ENCODE measurements at places on chromosomes 1 and 21. TPM values are rescaled to one million over a fixed set of nuclear protein-coding genes. Genes with fewer than 3 reads are reported as not detected.

DNA sequence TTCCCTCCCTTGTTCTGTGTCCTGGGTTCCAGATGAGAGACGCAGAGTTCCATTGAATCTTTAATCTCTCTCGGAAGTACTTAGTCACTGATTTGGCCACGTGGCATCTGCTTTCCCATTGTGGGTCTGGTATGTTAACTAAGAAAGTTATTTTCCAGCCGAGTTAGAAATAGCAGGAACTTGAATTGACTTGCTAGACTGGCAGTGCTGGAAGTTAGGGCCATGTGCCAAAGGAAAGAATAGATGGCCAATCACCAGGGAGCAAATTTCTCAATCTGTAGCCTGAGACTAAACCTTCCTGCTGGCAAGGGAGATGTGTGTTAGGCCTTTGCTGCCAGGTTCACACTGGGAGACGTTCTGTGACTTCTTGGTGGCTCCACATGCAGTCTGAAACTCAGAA, 24.2 kb upstream of the SLFNL1 start:
- DNase-seq, result peak; percentile 73

DNA sequence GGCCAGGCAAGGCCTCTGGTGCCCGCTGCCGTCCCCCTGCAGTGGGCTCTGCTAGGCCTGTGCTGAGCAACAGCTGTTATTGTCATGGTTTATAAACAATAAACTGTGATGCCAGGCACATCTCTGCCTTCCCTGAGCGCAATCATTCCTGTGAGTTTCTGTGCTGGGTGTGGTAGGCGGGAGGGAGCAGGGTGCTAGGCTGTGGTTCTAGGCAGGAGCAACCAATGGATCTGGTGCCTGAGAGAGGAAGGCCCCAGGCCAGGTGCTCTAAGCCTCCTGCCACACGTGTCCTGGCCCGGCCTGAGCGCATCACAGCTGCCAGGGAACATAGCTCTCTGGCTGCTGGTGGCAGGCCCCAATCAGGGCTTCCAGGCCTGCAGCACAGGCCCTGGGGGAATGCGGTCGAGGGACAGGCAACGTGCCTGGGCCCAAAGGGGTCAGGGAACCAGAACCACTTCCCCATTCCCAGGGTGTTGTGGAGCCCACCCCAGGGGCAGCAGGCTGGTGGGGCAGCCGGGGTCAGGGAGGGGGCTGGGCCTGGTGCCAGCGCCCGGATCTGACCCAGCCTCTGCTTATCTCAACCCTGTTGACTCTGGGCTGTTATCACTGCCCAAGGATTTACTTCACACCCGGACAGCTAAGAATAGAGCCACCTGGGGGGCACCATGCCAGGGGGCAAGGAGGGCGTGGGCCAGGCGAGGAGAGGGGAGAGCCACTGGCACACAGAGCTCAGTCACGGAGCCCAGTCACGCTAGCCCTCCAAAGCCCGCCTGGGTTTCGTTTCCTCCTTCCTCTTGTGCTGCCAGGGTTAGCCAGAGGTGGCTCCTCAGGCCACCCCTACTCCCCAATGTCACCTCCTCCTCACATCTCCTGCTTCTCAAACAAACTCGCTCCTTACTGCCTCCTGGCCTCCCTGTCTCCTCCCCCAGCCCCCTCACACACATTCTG, 11.5 kb downstream of the TRIM46 start:
- peak; percentile 55 for DNase-seq

- no peak for DNase-seq
These were observed 3.0 kb upstream of the MDM4 start for GRCh38 chr1:204513117-204513716.

LAD1 gene
- 1.4 TPM for total RNA-seq

GRCh38 chr1:7549277-7550161, 221.6 kb upstream of the VAMP3 start:
- DNase-seq, result peak; percentile 20

ATP5PF gene
- 570 TPM for total RNA-seq

DNA sequence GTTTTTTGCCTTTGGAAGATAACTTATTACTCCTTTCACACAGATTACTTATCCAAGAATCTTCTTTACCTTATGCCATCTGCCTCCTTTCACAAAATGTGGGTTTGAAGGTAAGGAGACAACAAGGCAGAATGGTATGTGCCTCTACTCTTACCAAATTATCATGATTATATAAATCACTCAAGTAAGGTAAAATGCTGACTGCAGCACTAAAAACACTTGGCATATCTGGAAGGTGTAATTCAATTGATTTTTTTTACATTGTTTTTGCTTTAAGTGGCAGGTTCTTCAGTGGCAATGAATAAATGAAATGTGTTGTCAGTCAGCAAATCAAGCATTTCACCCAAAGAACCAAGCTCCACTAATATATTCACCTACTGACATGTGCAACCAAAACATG, 346.1 kb downstream of the OMA1 start:
- DNase-seq, result no peak

OR2G6 gene
- 0.03 TPM for total RNA-seq

COL8A2 gene
- total RNA-seq, result 4.2 TPM

DIRAS3 gene
- 1.4 TPM for total RNA-seq

PTPRC gene
- 11.0 TPM for total RNA-seq

DNA sequence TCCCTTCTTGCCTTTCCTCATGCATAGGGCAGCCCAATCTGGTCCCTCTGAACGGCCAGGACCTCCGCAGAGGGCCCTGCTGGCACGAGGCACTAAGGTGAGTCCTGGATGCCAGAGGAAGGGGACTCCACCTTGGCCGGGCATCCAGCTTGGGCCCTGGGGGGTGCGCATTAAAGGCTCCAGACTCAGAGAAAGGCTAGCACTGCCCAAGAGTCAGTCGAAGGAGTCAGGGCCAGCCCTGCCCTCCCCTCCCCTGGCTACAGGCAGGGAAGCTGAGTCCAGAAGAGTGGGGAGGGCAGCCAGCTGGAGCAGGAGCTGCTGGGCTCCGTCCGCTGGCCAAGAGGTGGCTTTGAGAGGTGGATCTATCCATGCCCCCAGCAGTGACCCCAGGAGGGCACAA, 2.8 kb upstream of the EFNA4 start:
- no peak for DNase-seq

DNA sequence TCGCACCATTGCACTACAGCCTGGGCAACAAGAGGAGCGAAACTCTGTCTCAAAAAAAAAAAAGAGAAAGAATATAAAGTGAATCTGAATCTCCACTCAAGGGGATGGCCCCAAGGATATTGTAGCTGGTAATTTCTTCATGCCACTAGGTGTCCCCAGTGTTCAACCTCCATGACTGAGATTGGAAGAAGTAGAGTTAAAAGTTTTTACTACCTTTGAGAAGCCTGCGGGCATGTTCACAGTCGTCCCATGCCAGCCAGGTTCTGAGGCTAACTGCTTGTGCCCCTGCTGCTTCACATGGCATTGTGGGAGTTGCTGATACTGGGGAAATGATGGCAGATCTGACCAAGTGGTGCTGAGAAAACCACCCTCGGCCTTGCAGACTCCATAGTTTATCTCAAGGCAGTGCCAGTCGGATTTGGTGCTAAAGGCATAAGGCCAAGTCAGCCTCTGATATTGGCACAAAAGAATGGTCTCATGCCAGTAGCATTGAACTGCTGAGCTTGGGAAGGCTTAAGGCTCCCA, 10.8 kb upstream of the SHISA4 start:
- DNase-seq, result no peak

DNA sequence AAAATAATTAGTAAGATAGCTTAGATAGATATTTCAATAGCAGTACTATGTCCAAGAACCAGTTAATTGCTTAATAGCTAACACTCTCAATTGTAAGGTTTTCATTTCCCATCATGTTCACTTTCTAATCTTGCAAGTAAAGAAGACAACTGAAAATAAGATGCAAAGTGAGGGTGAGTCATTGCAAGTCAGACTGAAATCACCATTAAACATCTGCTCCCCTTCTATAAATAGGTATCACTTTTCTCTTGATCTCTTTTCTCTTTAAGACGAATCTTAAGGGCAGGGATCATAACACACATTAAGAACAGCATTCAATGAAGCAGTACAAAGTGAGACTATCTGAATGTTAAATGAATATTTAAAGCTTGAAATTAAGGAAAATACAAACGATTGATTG, 40.4 kb downstream of the UBR4 start:
- DNase-seq, result no peak

- no peak for DNase-seq
These were observed 17.4 kb downstream of the DNM3 start for GRCh38 chr1:171858696-171859095.

GRCh38 chr1:196723325-196724185, 51.1 kb upstream of the CFHR3 start:
- peak; percentile 21 for DNase-seq

- DNase-seq, result no peak
These were observed 388.5 kb downstream of the PLPP3 start for GRCh38 chr1:56190806-56191365.
